GM13976 (cell line): ENCODE measurements at places on chromosomes 5 and 9.

GRCh38 chr9:110180511-110181434 lies 27.2 kb downstream of the C9orf152 start:
- DNase-seq, result no peak

- DNase-seq, result no peak
Observed at GRCh38 chr5:19462019-19462418, 526.0 kb downstream of the CDH18 start.

- no peak for DNase-seq
Observed at GRCh38 chr9:112051812-112052211, 123.3 kb downstream of the SUSD1 start.

GRCh38 chr9:114035221-114035844 lies 42.8 kb downstream of the AMBP start:
- peak; percentile 13 for DNase-seq
